ENCODE measurements at places on chromosomes 2 and 18.

- DNase-seq: no peak
Measured at GRCh38 chr2:187338679-187339121, 109.4 kb downstream of the CALCRL start.

GRCh38 chr2:231732604-231733003, 24.3 kb downstream of the PTMA start:
- DNase-seq: no peak

DNA sequence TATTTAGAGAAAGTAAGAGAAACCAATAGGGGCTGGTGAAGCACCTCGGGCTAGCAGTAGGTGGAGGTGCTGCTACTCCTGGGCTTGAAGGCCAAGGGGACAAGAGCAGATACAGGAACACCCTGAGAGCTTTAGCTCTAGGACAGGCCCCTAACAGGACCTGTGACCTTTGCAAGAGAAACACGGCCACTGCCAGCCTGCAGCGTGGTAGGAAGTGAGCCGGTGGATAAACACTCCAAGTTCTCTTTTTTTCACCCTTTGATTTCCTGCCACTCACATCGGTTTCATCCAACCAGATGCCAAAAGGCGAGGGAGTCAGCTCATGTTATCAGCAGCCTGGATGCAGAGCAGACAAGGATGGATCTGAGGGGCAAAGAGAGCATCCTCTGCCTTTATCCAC, 66.8 kb upstream of the SPRED2 start:
- DNase-seq: no peak

DNA sequence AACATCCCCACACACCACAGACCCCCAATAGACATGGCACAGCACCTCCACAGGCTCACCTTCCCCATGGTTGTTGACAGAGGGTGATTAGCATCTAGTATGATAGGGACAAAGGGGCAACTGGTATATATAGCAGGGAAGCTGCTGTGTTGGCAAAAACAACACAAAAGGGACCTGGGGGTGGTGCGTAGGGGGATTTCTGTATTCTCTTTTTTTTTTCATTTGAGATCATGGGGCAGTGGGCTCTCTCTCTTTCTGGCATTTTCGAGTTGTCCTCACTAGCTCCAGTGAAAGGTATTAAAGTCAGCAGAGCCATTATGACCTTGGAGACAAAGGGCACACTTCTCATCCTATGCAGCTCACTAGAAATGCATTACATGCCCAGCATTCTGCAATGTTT, at the start of gene CRYGA:
Gene CRYGA, minus strand, starts transcription at position 101 of the 400 bp plus-strand sequence. Its CDS starts 33 bp downstream, at position 68.
- no peak for DNase-seq

DNA sequence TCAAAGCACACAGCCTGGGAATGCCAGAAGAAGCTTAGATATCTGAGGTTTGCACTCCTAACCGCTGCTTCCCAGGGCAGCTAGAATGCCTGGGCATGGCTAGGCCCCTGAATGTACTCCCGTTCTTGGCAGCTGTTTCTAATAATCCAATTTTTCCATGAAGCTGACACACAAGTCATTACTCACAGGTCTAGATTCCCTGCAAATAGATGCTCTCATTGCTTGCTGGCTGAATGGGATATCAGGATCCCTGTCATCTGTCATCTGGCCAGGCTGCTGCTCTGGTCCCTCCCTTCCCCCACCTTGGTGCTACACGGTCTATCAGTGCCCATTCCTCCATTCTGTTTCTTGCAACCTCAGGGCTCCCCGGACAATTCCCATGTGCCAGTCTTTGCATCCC, 40.7 kb upstream of the TEX51 start:
- DNase-seq: no peak

- DNase-seq: peak; percentile 74
Measured at GRCh38 chr2:232104076-232104646, 142.6 kb downstream of the DIS3L2 start.

DNA sequence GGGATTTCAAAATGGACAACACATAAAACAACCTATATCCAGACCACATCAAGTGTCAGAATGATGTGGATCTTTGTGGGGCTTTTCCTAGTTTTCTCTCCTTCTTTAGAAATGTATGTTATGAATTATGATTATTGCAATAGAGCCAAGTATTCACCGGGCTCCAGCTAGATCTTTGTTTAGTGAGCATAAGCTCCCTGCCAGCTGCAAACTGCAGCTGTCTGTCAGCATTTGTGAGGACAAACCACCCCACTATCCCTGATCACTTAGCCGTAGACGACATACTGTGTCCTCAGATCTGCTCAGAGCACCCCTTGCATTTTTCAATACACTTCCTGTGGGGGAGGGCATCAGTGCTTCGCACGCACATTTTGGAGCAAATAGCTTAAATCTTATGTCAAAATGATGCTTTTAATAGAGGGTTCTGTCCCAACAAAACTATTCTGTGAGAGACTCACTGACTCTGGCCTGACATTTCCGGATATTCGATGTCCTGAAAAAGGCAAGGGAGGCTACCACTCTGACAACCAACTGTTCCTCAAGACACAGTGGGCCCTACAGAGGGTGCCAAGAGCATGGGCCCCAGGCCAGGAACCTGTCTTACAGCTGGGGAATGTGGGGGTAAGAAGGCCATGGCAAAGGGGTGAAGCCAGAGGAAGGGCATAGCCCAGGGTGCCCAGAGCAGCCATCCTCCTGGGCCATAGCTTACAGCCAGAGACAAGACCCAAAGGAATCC, 346.0 kb downstream of the ARHGAP15 start:
- DNase-seq: no peak

- DNase-seq: peak; percentile 47
Measured at GRCh38 chr2:72539071-72539552, 286.7 kb downstream of the EXOC6B start.

DNA sequence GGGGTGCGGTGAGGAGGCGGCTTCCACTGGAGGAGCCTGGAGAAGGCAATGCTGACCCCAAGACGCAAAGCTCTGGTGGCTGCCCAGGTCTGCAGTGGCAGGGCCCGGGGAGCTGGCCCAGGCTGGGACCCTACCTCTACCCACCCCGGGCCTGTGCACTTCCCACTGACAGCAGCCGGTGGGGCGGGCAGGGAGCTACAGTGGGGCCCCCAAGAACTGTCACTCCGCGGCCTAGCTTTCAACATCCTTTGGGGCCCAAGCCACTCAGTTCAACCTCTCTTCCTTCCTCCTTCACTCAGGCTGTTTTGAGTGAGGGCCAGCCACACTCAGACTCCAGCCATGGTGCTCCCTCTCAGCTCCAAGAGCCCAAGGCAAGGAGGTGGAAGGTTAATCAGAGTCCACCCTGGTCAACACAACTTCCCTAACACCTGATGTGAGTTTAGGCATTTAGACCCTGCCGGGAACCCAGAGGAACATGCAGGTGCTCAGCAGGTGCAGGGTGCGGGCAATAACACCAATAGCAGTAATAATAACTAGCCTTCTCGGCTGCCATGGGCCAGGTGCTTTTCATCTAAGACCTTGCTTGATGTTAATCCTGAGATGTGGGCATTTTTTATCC, 93.6 kb downstream of the ZFP36L2 start:
- no peak for DNase-seq

- no peak for DNase-seq
Measured at GRCh38 chr2:81163583-81163982, 859.0 kb upstream of the LRRTM1 start.

GRCh38 chr2:118130385-118130784, 42.1 kb downstream of the INSIG2 start:
- DNase-seq: no peak

DNA sequence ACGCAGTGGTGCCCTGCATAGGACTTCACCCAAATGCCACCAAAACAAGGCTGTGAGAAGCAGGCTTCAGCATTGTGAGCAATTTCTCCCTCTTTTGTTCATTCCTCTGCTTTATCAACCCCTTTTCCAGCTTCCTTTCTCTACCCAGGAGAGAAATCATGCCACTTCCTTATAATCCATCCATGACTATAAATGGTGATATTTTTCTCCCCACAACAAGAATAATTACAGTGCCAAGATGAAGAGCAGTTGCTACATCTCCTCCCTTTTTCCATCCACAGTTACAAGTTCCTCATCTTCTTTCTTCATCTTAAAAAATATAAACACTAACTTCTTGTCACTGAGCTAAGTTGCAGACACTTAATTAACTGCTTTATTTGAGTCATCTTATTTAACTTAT, 167.2 kb downstream of the ANTXR1 start:
- no peak for DNase-seq

GRCh38 chr2:73740767-73741166, 3.6 kb upstream of the TPRKB start:
- DNase-seq: no peak

DNA sequence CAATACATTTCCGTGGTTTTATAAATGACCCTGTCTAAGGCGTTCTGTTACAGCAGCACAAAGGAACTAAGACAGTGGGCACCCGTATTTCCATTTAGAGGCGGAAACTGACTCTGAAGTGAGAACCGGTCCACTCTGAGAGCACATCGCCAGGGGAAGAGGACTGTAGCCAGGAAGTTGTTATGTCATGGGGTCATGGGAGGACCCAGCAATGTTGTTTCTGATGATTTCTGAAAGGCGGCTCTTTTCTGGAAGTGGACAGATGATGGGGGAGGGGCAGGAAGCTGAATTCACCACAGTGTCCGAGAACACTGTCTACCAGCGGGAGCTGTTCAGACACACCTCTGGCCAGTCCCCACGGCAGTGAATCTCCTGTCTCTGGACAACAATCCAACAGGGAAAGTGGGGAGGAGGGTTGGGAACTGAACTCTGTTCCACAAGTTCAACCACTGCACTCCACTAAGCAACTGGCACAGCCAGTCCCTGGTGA, 2.1 kb upstream of the LRRFIP1 start:
- DNase-seq: no peak

GRCh38 chr2:197327472-197328098, 17.0 kb upstream of the ANKRD44 start:
- DNase-seq: no peak

GRCh38 chr18:66156946-66157687, 406.3 kb downstream of the CDH7 start:
- no peak for DNase-seq

DNA sequence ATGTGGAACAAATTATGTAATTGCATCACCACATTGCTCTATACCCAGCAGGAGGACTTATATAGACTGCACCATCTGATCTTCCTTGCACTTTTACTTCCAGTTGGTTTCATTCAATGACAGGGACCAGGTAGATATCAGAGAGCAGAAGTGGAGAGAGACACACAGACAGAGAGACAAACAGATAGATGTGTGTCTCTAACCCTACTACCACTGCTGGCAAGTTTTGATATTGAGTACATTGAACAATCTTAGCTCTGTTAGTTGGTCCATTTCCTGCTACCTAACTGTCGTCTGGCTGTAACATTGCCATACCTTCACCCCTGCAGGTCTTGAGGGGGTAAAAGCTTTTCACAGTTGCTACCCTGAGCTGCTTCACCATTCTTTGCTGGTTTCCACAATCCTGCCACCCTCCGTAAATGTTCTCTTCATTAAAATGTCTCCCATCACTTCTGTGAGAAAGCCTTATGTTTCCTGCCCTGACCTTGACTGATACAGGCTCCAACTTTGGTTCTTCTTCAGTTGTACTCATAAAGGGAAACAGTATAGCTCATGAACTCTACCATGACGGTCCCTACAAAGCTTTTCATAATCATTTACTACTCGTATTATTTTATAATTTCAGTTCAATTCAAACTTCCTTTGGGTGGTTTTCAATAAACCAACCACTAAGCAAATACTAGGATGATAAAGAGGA, 62.3 kb upstream of the ITGA4 start:
- no peak for DNase-seq

DNA sequence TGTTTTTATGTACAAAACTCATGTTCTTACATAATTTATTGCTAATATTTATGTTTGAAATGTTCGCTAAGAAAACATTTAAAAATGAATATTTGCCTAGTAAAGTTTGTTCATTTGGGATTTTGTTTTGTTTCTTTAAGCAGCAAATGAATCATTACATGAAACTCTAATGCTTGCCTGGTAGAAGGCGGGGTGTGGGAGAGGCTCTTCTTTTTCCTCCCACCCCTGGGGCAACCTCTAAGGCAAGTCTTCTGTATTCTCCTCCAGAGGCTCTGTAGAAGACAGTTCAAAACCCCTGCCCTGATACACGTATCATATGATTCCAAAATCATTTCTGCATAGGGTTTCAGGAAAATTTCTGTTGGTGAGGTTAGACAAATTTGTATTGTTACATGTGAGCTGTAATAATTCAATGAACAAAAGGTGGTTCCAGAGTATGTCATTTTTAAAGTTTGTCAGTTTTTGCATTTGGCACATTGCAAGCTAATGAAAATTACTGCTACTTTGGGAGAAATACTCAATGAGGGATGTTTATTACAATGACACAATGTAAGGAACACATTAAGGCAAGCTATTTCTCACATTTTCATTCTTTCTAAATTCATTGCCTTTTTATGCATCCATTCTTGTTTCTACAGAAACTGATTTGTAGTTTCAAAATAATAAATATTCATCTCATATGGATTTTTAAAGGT, 302.3 kb upstream of the UBE2E3 start:
- no peak for DNase-seq

- no peak for DNase-seq
Measured at GRCh38 chr2:69030800-69031428, 17.9 kb downstream of the ANTXR1 start.

DNA sequence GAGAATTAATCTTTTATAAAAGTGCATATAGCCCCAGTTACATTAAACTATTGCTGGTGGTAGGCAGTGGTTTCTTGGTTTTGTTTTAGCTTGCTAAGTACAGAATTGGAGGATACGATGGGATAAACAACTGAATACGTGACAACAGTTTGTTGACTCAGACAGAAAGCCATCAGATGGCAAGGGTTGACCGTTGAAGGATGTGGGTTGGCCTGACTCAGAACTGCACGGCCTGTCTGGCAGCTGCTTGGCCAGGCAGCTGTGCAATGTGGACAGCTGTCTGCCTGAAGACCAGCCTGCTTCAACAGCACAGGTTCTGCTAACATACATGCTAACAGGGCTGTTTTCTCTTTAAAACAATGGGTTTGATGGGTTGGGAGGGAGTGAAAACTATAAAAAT, 46.6 kb downstream of the PRKRA start:
- peak; percentile 61 for DNase-seq

GRCh38 chr2:215002500-215002899, 135.9 kb downstream of the ABCA12 start:
- DNase-seq: peak; percentile 41

- DNase-seq: peak; percentile 29
Measured at GRCh38 chr2:165238295-165238694, 919 bp upstream of the SCN2A start.

DNA sequence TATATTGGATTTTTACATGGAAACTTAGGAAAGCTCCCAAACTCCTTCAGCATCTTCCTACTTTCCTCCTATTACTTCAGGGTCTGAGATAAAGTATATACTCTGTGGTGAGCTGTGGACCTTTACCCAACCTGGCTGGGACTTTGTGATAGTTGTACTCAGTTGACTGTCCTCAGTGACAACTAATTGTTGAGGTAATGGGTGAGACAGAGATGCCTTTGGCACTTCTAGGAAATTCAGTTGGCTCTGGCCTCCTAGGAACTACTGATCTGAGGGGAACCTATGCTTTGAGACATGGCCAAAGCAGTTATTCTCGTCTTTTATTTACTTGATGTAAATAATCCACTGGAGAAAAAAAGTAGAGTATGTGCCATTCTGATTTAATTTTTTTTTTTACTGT, 39.4 kb upstream of the ZNF638 start:
- no peak for DNase-seq

GRCh38 chr18:22485808-22486244, 68.1 kb upstream of the CTAGE1 start:
- DNase-seq: peak; percentile 26

GRCh38 chr2:168030862-168031624, 216.4 kb downstream of the STK39 start:
- peak; percentile 50 for DNase-seq

GRCh38 chr2:159459279-159459678, 157.1 kb downstream of the BAZ2B start:
- DNase-seq: peak; percentile 51

GRCh38 chr2:127067620-127068350, 39.2 kb downstream of the BIN1 start:
- peak; percentile 50 for DNase-seq

GRCh38 chr2:236133410-236134012, 34.7 kb downstream of the GBX2 start:
- DNase-seq: no peak
